ENCODE measurements at places on chromosomes 12 and 14.

GRCh38 chr12:128794661-128795529 is 28.9 kb downstream of the SLC15A4 start:
- no peak for DNase-seq

DNA sequence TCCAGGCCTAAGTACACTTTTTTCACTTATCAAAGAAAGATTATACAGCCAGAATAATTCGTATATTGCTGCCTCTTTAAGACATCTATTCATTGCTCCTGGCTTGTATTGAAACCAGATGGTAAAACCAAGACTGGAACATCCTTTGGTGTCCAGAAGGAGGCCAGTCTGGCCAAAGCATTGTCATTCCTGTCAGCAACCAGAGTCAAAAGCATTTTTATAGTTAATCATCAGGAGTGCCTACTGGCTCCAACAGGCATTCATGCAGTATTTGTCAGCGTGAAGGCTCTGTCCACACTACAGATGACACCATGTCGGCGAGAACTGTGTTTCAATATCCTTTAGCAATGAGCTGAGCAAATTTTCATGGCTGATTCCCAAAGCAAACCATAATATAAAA is 118.0 kb upstream of the G2E3 start:
- DNase-seq: no peak

DNA sequence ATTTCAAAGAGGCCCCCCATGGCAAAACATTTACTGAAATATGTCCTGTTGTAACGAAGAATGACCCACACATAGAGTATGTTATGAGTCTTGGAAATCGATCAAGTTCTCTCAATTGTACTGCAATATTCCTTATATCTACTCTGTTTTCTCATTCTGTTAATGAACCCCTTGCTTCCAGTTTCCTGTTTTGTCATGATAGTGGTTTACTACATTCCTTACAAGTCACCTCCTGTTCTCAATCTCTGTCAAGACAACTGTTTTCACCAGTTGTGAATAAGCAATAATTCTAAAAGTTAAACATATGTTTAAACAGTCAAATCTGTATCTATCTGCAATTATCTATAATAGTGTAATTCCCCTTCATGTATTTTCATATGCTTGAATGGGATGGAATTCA is 16.4 kb upstream of the ARID2 start:
- DNase-seq: no peak

GRCh38 chr14:102192840-102193502 is 53.3 kb downstream of the WDR20 start:
- no peak for DNase-seq

GRCh38 chr14:91901449-91902226 is 34.3 kb upstream of the TC2N start:
- DNase-seq: no peak

DNA sequence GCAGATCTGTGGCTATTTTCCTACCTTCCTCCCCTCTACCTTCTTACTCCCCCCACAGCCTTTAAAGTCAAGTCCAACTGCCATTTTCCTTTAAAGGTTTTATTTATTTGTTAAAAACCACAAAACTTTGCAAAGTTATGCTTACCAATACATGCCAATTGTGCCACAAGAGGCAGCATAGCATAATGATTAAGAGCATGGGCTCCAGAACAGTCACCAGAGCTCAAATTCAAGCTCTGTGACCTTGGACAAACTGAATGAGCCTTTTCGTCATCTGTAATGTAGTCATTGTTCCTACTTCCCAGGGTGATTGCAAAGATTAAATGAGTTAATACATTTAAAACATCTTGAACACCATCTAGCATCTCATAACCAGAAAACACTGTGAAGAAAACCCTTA is 13.0 kb upstream of the FMNL3 start:
- DNase-seq: no peak

GRCh38 chr14:71139294-71139946 is 232.2 kb downstream of the PCNX1 start:
- DNase-seq: no peak

DNA sequence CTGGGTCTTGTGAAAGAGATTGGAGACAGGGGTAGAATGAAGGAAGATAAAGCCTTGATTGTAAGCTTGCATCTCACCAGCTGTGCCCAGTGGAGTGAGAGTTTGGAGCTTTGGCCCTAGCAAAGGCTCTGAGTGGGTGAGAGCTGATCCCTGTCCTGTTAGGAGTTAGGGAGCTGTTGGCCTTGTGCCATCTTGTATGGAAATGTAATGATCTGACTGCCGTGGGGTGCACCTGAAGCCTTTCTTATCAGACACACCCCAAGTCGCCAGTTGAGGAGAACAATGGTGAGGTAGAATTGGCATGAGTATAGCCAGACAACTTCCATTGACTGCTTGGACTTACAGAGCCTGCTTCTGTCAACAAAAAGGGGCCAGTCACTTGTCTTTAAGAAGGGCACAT is 130.1 kb downstream of the PRKCH start:
- DNase-seq: no peak

- DNase-seq: no peak
Measured at GRCh38 chr12:5620896-5621295, 189.0 kb downstream of the NTF3 start.

- no peak for DNase-seq
Measured at GRCh38 chr12:91948504-91948903, 197.1 kb downstream of the BTG1 start.

GRCh38 chr14:93709249-93709648 is 79.0 kb downstream of the PRIMA1 start:
- no peak for DNase-seq

- no peak for DNase-seq
Measured at GRCh38 chr14:68384881-68385280, 408.0 kb downstream of the ZFP36L1 start.

Data from stimulated activated CD4-positive, alpha-beta T cell treated with anti-CD3 and anti-CD28 coated beads, Interleukin-12 subunit alpha, Interleukin-12 subunit beta, amount 100 ng/mL, for 48 hours (primary cell).